Bronchial epithelial cell (primary cell): ENCODE measurements at places on chromosomes 12 and 14.

DNA sequence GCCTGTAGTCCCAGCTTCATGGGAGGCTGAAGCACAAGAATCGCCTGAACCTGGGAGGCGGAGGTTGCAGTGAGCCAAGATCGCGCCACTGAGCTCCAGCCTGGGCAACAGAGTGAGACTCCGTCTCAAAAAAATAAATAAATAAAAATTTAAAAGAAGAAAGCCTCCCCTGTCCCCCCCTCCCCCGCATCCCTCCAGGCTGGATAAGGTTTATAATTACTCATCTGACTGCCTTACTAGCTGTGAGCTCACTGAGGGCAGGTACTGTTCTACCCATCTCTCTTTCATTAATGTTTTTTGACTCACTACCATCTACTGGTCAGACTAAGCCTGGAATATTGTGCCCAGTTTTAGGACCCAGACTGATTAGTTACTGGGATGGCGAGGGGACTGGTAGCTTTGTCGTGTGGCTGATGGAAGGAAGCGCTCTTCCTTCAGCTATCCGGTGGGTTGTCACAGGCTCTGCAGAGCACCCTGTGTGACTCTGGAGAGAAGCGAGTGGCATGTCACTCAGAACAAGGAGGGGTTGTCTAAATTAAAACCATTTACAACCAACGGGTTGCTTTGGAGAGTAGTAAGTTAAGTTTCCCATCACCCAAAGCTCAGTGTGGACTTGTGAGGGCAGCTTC lies 16.9 kb downstream of the EVL start:
- no peak for DNase-seq

DNA sequence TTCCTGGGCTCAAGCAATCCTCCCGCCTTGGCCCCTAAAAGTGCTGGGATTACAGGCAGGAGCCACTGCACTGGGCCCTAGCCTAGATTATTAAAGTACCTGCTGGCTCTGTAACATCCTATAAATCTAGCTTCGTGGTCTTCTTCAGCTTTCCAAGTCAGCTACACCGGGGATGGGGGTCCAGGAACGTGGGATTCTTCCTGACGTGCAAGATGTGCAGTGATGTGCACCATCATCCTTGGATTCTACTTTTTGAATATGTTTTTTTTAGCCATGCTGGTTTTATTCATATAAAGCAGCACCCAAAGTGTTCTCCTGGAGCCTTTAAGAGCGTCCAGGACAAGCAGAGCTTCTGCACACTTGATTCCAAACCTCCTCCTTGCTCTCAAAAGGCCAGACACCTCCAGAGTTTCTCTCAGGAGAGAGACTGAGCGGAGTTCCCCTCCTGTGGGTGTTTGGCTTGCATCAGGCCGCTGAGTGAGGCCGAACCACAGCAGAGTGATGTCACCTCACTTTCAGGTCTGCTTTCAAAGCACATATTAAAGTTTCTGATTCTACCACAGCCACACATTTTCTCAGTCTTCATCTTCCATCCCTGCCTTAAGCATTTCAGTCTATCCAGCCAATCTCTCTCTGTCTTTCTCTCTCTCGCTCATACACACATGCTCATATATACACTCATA lies 33.4 kb downstream of the VCPKMT start:
- peak; percentile 76 for DNase-seq

GRCh38 chr12:103520686-103521215 lies 25.0 kb upstream of the C12orf42 start:
- DNase-seq, result no peak

- DNase-seq, result no peak
These were observed 780.2 kb upstream of the SEL1L start for GRCh38 chr14:82313889-82314288.

DNA sequence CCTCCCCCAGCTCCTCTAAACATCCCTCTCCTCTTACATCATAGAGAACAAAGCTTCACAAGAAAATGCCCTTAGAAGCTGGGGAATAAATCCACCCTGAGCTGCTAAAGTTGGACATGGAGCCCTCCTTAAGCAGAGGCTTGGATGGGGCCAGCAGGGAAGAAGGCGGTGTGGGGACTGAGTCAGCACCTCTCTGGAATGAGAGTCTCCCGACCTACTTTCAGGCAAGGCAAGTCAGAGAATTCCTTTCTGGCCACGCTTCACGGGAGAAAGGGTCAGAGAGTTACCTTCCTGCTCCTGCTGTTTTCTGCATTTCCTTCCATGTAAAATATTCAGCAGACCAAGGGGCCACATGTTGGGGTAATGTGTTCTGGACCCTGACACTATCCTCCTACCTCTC lies 113.3 kb upstream of the PRB2 start:
- DNase-seq, result no peak

GRCh38 chr14:59870277-59871165 lies at the start of gene RTN1:
Gene RTN1 (minus strand): TSS chr14:59870776. CDS start chr14:59870630, 146 bp downstream.
- DNase-seq, result peak; percentile 20

GRCh38 chr14:105021656-105022275 lies 883 bp upstream of the CDCA4 start:
- DNase-seq, result no peak

GRCh38 chr12:118778077-118778476 lies 203.3 kb upstream of the SRRM4 start:
- DNase-seq, result no peak

DNA sequence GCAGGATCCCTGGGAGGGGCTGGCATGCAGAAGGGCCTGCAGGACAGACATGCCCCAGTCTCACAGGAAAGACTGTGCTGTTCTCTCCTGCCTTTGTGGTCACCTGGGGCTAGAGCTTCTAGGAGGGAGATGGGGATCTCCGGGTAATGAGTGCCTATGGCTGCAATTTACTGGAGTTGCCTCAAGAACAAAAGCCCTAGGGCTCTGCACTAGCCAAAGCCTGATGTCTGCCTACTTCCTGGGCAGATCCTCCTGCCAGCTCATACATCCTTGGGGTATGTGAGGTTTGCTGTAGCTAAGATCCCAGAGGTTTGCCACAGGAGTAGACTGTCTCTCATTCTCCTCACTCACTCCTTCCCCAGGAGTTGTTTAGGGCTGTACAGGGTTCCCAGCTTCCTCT lies 106.9 kb upstream of the PPFIA2 start:
- DNase-seq, result peak; percentile 33

GRCh38 chr14:68363843-68364767 lies 428.8 kb downstream of the ZFP36L1 start:
- DNase-seq, result no peak

DNA sequence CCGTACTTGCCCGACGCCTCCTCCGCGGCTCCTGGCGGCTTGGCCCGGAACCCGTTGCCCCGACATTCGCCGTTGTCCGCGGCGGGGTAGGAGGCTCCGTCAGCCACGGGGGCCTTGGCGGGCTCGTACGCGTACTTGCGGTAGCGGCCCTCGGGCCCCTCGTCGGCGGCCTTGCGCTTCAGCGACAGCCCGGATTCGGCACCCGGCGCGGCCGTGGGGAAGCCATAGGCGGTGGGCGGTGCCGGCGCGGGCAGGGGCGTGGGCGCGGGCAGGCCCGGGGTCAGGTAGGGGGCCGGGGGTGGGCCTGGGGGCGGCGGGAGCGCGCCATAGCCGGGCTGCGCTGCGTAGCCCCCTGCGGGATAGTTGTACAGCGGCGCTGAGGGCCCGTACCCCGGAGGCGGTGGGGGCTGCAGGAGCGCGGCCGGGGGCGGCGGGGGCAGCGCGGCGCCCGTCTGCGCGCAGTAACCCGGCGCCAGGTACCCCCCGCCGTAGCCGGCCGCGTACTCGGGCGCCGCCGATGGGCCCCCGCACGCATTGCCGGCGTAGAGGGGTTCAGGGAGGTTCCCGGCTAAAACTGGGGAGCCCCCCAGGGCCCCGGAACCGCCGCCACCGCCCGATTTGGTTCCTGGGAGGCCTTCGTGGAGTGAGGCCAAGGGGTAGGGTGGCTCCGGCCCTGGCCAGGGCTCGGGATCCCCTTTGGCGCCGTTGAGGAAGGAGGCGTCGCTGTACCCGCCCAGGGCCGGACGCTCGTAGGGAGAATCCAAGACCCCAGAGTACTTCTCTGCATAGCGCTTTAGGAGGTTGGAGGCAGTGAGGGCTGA lies 26.9 kb downstream of the FIGNL2 start:
- no peak for DNase-seq

- DNase-seq, result no peak
These were observed 154.0 kb upstream of the DIO3 start for GRCh38 chr14:101407328-101407727.

GRCh38 chr14:23347406-23348296 lies 5.0 kb downstream of the SLC22A17 start:
- no peak for DNase-seq

DNA sequence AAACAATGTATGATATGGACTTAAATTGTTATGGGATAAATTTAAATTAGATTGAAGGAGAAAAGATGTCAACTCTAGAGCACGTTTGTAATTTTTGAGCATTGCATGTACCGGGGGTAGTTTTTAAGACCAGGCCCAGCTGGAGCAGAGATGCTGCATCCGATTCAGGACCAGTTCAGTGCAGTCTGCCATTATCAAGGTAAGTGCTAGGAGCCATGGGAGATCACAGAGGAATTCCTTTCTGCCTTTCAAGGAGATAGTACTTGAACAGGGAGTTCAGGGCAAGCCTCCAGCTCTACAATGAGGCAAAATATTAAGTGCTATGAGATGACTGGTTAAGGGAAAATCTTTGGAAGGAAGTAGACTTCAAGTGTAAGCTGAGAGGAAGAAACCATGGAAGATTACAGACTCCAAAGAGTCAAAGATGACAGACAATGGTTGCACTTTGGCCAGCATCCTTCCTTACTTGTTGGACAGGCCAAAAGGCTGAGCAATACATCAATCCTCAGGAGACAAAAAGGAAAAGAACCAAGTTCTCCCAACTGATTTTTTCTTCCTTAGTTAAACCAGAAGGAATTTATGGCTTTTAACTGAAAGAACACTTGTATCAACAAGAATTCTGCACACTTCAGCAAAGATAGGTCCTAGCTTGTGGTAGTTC lies 113.2 kb upstream of the HIF1A start:
- DNase-seq, result no peak

DNA sequence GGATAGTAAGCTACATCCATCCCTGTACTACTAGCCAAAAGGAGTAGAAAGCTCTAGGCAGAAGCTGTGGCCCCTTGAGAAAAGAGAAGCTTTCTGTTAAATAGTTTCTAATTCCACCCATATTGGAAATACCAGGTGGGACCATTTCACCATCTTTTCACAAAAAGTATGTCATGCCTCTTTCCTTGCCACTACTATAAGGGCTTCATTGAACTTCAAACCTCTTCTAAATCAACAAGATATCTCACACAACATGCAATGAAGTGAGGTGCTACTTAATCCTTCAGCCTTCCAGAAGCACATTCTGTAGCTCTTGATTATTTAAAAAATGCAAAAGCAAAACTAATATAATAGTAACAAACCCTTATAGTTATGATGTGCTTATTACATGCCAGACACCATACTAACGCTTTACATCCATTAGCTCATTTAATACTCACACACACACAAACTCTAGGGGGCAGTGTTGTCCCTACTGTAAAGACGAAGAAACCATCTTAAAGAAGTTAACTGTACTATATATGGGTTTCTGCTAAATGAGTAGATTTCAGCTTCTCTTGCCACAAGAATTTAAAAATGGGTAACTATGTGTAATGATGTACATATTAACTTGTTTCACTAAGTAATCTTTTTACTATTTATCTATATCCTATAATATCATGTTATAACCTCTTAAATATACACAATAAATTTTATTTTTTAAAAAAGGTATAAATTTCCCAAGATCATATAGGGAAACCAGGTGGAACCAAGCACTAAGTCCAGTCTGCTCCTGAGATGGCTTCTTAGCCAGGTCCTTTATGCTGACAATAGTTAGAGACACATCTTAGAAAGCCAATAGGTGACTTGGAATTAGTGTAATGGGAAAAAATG lies 124.4 kb downstream of the RPS29 start:
- peak; percentile 75 for DNase-seq

- DNase-seq, result no peak
These were observed 8.9 kb downstream of the RBMS2 start for GRCh38 chr12:56530390-56531055.

- no peak for DNase-seq
These were observed 21.2 kb downstream of the MAX start for GRCh38 chr14:65080960-65081747.

DNA sequence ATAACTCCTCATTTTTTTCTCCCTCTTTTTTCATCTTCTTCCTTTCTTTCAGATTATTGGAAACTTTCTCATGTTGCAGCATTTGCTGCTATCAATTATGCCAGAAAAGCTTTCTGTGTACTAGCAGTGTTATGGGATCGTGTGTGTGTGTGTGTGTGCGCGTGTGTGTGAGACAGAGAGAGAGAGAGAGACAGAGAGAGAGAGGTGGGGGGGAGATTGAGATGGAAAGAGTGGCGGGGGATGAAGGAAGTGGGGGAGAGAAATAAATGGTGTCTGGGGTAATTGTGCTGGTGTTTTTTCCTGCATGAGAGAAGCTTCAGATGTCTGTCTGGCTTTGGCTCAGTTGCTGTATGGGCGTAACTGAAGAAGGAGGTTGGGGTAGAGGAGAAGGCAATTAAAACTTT lies 268.9 kb downstream of the RAD51B start:
- DNase-seq, result no peak

GRCh38 chr14:30874120-30874998 lies at the start of gene COCH:
Gene COCH (plus strand): TSS chr14:30874559. CDS start chr14:30874939, 380 bp downstream.
- no peak for DNase-seq

DNA sequence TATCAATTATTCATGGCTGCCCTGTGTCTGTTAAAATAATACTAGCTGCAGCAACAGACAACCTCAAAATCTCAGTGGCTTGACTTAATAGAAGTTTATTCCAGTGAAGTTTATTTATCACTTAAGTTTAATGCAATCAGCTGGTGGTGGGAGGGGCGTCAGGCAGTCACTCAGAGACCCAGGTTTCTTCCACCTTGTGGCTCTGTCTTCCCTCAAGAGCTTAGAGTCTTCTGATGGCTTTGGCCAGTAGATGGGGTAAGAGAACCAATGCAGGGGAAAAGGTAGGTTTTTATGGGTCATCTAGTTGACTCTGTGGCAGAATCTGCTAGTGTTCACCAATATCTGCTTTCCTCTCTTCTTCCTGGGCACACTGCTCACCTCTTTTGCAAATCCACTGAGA lies 668.9 kb downstream of the AACS start:
- no peak for DNase-seq

DNA sequence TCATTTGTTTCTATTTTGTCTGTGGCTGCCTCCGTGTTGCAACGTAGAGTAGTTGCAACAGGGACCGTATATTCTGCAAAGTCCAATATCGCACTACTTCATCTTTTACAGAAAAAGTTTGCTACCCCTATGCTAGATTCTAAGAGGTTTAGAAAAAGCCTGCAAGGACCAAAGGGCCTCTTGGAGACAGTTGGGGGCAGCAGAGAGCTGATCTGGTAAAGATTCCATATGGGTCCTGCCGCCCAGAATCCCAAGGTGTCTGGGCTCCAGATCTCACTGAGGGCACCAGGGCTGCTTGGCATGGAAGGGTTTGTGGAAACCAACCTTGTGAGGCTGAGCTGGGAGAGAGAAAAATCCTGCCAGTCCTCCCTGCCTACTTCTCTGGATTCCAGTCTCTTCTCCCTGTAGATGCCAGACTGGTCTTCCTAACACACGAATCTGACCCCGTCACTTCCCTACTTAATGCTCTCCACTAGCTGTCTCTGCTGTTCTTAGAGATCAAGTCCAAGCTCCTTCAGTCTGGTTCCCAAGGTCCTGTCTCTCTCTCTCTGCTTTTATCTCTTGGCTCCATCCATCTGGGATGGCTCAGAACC lies 74.6 kb downstream of the GLRX5 start:
- peak; percentile 12 for DNase-seq
